Naive thymus-derived CD8-positive, alpha-beta T cell (primary cell): ENCODE measurements at places on chromosomes 7 and 10. TPM values are rescaled to one million over a fixed set of nuclear protein-coding genes. Genes with fewer than 3 reads are reported as not detected.
A peak's percentile ranks its signal among the peaks of the same experiment; 100 is the strongest.

Gene AZGP1
- total RNA-seq, result not detected

- H3K27ac ChIP-seq, result no peak overlapping the region
- no peaks in the 10 kb centered on the region for H3K4me1 ChIP-seq
- H3K27me3 ChIP-seq, result peaks cover 7% of the 10 kb centered on the region
- H3K4me3 ChIP-seq, result no peak overlapping the region
- no peak for DNase-seq
Observed at GRCh38 chr10:3363311-3364045, 190.9 kb upstream of the PITRM1 start.

Gene FAM25G
- total RNA-seq, result not detected

DNA sequence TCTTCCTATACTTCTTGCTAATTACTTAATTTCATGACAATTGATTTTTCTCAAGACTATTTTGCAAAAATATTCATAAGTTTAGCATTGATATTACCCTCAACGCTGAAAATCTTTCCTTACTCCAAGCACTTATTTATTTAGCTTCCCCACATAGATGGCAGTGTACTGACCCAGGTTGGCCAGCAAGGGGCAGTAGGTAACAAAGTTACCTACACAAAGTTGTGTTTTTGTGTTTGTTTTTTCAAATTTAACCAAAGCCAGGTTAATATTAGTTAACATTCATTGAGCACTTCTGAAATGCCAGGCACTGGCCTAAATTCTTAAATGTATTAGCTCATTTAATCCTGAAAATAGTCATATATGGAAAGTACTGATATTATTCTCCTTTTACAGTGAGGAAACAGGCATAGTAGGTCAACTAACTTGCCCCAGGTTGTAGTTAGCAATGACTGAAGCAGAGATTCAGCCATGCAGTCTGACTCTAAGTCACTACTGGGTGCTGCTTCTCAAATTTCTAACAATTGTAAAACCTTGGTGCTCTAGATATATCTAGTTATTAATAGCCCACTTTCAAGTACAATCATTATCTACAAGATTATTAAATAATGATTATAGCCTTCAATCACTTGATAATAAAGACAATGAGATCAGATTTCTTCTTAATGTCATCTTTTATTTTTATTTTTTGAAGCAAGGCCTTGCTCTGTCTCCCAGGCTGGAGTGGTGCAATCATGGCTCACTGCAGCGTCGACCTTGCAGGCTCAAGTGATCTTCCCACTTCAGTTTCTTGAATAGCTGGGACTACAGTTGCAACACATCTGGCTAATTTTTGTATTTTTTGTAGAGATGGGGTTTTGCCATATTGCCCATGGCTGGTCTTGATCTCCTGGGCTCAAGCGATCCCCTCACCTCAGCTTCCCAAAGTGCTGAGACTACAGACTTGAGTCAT is 5.8 kb upstream of the GGCT start:
- peak; percentile 25 for DNase-seq
- H3K36me3 ChIP-seq, result no peaks in the 10 kb centered on the region
